ENCODE measurements at places on chromosomes 2 and 18.
A peak's percentile ranks its signal among the peaks of the same experiment; 100 is the strongest.

GRCh38 chr2:25690058-25690457, 16.7 kb upstream of the DTNB start:
- peak; percentile 41 for ATAC-seq

DNA sequence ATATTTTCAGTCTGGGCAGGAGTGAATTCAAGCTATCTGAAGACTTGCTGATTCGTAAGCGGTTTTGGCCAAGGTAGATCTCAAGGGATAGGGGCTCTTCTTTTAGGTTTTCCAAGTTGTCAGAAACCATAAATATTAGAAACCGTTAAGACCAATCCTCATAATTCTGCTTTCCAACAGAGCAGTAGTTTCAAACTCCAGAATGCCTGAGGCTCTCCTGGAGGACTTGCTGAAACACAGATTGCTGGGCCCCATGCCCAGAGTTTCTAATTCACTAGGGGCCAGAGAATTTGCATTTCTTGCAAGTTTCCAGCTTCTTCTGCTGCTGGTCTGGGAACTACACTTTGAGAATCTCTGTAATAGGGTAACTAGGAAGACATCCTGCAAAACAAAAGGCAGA, 1855.7 kb upstream of the CELF4 start:
- no peak for ATAC-seq

DNA sequence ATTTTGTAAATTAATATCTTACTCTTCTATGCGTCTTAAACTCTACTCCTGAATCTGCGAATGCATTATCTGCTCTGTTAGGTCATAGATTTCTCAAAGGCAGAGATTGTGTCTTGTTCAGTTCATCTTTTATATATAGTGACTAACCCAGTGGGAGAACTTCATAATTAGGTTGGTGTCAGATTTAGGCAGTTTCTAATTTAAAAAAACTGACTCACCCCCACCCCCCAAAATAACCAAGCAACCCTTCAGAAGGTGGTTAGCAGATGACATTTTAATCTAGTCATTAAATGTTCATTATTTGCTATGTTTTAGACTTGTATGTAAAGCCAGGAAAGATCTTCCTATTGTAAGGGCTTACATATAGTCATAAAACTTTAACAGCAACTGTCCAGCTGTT, 10.4 kb downstream of the SERPINB12 start:
- no peak for ATAC-seq

DNA sequence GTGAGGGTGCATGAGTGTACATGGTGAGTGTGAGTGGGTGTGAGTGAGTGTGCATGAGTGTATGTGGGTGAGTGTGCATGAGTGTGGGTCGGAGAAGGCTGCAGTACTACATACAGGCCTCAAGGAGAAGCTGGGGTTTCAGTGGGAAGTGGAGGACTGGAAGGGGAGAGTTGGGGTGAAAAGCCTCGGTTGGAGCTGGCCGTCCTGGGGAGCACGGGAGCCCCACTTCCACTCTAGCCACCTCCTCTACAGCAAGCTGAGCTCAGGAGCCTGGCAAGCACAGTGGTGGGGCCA, 68.7 kb upstream of the HPCAL1 start:
- ATAC-seq, result no peak

DNA sequence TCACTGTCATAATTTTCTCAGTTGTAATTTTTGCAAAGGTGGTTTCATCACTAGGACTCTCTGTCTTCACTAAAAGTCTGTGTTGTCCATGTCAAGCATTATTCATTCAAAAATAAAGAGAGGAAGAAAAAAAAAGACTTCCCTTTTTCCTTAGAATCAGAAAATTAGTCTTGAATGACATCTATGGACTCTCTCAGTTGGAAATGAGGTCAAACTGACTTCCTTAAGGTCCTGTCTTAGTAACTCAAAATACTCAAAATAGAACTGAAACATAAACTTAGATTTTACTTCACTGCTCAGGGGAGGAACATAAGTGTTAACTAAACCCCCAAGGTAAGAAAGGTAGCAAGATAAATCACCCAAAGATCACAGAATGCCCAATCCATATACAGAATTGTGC, 2.2 kb upstream of the ZNF407 start:
- ATAC-seq, result no peak
